ENCODE measurements at places on chromosomes 11 and 22.

DNA sequence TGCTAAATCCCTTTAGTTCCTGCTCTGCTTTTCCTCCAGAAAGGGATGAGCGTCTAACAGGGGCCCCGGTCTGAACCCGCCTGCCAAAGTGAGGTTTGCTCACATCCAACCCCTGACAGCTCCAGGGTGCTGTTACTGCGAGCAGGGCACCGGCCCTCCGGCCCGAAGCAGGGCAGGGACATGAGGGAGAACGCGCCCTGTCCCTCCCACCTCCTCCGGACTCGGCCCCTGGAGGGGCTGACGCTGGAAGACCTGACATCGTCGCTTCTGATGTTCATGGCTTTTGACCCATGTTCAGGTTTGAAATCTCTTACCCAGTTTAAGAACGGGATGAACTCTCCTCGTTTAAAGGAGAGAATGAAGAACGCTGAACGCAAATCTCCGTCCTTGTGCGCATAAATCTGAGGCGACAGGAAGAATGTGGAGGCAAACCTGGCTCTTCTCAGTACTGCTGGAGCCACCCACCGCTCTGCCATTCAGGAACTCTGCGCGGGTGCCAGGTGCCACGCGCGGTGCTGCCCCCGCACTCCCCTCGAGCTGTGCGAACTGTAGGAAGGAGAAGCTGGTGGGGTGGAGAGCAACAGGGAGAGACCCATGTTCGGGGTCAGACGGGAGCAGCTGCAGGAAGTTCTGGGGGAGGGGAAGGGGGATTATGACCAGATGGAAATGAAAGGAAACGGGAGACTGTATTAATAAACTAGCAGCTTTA is 826 bp upstream of the EEF1G start:
- no peak for DNase-seq

DNA sequence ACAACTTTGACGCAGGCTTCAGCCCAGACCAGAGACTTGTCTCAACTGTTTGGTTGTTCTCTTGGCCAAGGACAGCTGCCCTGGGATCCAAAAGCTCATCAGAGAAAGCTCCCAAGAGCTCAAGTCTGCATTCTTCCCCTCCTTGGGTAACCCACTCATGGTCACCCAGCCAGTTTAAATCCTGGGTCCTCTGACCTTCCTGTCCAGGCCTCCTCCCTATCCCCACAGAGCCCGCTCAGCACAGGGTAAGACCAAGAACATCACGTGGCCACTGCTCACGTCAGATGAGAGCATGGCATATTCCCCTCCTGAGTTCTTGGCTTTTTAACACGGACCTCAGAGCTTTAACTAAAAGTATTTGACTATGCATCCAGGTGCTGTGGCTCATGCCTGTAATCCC is 25.8 kb downstream of the TSKU start:
- DNase-seq: no peak

GRCh38 chr11:71992136-71992730 is 6.5 kb upstream of the IL18BP start:
- no peak for DNase-seq

DNA sequence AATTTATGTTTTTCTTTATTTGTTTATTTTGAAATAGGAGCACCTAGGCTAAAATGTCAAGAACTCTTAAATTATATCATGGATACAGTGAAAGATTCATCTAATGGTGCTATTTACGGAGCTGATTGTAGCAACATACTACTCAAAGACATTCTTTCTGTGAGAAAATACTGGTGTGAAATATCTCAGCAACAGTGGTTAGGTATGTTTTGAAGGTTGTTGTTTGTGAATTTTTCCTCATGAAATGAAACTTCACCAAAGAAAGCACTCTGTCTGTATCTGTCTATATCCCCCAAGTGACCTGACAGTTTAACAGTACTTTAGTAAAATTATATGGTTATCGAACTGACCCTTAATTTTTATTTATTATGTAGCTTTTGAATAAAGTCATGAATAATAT is 12.8 kb downstream of the ATM start:
- no peak for DNase-seq

DNA sequence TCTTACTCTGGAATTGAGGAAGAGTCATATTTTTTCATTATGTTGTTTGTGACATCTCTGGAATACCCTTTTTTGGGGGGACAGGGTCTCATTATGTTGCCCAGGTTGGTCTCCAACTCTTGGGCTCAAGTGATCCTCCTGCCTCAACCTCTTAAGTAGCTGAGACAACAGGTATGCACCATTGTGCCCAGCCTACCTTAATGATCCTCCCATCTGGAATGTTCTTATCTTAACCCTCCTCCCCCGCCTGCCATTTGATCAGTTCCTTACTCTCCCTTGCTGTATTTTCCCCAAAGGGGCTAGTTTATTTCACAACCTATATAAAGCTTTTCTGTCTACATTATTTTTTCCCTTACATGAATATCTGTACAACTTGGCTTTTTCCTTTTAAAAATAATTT is 594.7 kb downstream of the METTL15 start:
- no peak for DNase-seq

GRCh38 chr11:96145163-96145585 is 197.8 kb downstream of the MAML2 start:
- no peak for DNase-seq

GRCh38 chr11:67178421-67178820 is 59.4 kb downstream of the KDM2A start:
- DNase-seq: no peak

DNA sequence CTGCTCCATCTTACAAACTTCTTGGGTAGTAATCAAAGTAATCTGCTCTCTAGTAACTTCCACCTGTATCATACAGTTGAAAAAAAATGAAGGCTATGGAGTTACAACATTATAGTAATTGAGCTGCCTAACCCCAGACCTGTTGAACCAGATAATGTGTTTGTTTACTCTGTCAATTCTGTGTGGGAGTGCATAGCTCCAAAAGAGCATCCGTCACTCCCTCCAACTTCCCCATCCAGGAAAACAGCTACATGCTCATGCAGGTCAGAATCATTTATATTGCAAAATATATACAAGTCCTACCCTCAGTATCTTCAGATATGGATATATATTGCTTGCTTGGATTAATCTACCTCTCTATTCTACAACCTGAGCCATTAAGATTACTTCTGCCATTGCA is 244.0 kb upstream of the ANO5 start:
- no peak for DNase-seq

GRCh38 chr11:84310268-84310667 is 1024.1 kb upstream of the CCDC90B start:
- no peak for DNase-seq

GRCh38 chr11:57649826-57650738 is at the start of gene YPEL4:
TSS of gene YPEL4 (minus strand) at chr11:57649912. CDS start at chr11:57647107, 2,805 bp downstream.
- DNase-seq: no peak

DNA sequence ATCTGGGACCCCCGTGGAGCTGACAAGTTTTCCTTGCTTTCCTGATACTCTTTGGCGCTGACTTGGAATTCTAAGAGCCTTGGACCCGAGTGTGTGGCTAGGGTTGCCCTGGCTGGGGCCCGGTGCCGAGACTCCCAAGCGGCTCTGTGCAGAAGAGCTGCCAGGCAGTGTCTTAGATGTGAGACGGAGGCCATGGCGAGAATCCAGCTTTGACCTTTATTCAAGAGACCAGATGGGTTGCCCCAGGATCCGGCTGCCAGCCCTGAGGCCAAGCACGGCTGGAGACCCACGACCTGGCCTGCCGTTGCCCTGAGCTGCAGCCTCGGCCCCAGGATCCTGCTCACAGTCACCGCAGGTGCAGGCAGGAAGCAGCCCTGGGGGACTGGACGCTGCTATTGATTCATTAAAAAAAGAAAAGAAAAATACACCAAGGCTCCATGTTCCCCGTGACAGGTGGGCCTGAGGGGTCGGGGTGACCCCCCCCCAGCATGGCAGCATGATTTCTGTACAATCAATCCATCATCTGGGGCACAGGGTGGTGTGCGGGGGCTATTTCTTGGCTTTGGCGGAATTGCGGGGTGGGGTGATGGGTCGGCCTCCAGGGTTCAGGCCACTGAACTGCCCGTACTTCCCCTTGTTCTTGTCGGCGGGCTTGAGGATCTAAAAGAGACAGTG is 3.5 kb downstream of the PPP1CA start:
- DNase-seq: no peak

GRCh38 chr11:113192121-113192925 is 122.1 kb upstream of the TTC12 start:
- no peak for DNase-seq

DNA sequence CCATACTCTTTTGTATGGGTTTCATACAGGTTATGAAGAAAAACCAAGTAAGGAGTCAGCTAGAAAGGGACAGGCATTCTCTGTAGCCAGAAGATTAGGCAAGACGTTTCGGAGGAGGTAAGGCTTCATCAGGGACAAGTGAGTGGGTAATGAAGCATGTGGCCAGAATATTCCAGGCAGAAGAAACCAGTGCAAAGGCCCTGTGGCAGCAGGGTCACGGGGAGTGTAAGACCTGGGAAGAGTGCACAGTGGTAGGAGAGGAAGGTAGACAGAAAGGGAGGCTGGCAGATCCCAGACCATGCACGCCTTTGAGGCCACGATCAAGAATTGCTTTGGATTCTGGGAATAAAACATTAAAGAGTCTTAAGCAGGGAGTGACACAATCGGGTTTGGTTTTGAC is 177.6 kb downstream of the MIAT start:
- no peak for DNase-seq

- DNase-seq: no peak
Measured at GRCh38 chr11:117849781-117850414, 25.4 kb upstream of the FXYD2 start.

DNA sequence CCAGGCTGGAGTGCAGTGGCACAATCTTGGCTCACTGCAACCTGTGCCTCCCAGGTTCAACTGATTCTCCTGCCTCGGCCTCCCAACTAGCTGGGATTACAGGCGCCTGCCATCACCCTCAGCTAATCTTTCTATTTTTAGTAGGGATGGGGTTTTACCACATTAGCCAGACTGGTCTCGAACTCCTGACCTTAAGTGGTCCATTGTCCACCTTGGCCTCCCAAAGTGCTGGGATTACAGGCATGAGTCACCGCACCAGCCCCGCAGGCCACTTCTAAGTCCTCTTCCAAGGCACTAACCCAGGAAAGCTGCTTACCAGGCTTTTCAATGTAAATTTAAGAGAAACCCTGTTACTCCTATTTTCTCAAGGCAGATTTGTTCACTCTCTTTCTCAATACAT is 50.4 kb downstream of the DENND5A start:
- DNase-seq: no peak

GRCh38 chr11:16310943-16311342 is 45.4 kb downstream of the SOX6 start:
- DNase-seq: no peak

DNA sequence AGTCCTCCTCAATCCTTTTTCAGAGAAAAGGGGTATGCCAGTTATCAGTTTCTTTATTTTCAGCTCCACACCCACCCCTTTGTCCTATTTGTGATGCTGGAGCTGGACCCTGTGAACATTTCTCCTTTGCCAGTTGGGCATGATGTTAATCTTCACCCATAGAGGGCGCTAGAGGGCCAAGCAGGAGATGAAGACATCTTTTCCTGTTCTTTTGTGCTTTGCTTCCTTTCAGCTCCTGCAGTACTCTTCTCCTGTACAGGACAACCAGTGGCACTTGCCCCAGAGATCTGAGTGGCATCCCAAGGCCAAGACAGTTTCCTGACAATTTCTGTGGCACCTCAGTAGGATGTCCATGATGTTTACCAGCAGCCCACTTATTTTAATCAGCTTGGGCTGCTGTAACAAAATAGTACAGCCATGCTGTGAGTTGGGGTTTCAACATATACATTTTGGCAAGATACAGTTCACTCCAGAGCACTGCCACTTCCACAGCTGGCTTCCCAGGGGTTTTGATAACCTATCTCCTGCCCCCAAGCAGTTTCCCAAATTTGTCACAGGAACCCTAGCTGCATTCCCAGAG is 4.6 kb downstream of the SAA2 start:
- DNase-seq: no peak

- no peak for DNase-seq
Measured at GRCh38 chr11:15616130-15617105, 501.7 kb downstream of the INSC start.

DNA sequence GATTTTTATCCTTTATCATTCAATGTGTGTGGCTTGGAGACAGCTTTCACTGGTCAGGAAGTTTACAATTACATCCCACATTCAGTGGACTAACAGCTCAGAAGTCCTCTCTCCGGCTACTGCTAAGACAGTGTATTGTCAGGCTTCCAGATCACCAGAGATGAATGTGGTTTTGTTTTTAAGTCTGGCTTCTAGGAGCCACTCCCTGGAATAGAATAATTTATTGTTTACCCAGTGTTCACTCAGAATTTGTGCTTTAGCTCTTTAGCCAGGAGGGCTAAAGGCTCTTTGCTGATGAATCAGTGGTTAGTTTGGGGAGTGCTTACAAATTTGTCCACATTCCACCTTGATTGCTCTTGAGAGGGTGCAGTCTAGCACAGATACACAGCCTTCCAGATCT is 26.5 kb downstream of the TRIM77 start:
- DNase-seq: no peak

- DNase-seq: no peak
Measured at GRCh38 chr11:45475173-45475572, 189.0 kb upstream of the SYT13 start.

- DNase-seq: no peak
Measured at GRCh38 chr11:16299390-16299789, 57.0 kb downstream of the SOX6 start.

Data from NCI-H1417 treated with DMSO at 0.1 percent for 48 hours (cell line).